ENCODE measurements at places on chromosomes 5 and 9.

DNA sequence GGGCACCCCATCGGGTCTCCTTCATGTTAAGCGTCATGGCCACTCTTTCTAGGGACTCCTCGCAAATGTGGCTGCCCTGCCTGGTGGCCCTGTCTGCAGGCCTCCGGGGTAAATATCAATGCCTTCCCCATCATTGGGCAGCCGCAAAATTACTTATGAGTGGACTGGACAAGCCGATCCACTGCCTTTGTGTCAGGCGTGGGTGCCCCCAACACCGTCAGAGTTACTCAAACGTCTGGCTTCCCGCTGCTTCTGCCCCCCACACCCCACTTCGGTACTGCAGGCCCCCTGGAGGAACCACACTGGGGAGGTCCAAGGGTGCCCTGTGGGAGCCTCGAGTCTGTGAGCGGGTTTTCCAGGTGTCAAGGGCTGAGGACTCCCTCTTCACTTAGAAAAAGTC, 3.8 kb downstream of the LHX3 start:
- no peak for DNase-seq

GRCh38 chr9:87275047-87275725, 222.5 kb upstream of the DAPK1 start:
- no peak for DNase-seq

- DNase-seq: no peak
Measured at GRCh38 chr5:127723571-127723970, 20.4 kb downstream of the CCDC192 start.

DNA sequence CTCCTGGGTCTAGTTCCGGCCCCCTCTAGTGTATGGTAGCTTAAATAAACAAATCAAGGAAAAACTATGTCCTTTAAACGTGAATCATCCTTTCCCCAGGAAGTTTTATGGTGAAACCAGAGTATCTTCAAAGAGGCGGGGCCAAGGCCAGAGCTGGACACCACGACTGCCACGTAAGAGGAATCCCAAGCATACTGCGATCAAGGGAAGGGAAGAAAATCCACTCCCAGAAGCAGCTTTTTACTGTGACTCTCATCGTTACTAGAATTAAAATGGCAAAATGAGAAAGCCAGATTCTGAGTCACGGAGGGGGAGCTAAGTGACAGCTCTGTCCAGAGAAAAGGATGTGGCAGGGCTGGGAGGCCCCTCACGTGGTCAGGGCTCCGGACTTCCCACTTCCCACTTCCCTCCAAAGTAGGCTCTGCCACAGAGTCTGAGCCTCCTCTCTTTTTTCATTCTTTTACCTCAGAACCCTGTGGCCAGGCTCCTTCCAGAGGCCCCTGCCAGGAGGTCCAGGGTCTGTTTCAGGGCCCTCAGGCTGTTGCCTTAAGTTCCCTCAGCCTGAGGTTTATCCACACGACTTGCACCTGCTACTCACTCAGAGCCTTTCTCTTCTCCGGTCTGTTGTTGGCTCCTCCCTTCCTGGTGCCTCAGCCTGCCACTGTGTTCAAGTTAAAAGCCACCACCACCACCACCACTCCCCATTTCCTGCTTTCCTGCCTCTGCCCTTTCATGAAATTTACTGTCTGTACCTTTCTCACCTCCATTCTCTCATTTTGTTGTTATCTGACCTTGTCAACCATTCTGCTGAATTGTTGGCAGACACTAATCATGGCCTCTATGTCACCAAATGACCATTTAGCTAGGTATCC, 1.4 kb upstream of the GLRX start:
- DNase-seq: no peak

DNA sequence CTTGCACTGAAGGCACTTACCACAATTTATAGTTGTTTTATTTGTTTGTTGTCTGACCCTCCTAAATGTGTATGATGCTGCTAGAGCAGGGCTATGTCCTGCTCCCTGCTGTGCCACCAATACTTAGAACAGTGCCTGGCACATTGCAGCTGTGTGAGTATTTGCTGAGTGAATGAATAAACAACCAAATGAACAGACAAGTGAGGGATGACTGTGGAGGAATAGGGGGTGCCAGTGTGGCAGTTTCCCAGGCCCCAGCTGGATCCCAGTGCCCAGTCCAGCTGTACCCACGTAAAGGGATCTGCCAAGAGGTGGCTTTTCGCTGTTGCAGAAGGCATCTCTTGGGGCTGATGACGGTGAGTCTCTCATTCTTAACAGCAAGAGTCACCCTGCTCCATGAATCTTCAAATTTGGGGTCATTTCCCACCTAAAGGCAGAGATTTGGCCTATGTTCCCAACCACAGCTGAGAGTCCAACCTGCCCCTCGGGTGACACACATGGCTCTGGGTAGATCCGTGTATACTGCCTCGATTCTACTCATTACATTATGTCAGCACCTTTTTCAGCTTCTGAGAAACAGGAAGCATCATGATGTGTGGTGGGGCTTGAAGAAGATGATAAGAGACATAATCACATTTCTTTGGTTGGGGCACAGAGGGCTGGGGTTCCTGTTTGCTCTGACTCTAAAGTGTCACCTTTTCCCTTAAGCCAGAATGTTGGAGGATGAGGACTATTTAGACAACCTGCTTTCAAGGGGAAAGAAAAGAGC, 14.3 kb downstream of the IL5 start:
- DNase-seq: no peak

GRCh38 chr9:129276486-129277230, 98.6 kb upstream of the IER5L start:
- no peak for DNase-seq

DNA sequence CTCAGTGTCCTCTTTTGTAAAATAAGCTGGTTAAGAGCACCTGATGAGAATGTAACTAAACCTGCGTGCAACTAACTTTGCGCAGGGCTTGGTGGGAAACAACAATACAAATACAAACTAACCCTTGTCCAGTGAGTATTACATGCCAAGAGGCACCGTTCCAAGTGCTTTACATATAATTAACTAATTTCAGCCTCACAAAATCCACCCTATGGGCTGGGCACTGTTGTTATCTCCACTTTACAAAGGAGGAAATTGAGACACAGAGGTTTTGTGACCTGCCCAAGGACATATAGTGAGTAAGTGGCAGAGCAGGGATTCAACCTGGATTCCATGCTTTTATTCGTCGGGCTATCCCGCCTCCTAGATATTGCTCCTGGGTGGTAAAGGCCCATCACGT, 26.2 kb upstream of the TNIP1 start:
- no peak for DNase-seq

- no peak for DNase-seq
Measured at GRCh38 chr5:32042551-32042961, 131.6 kb downstream of the GOLPH3 start.

DNA sequence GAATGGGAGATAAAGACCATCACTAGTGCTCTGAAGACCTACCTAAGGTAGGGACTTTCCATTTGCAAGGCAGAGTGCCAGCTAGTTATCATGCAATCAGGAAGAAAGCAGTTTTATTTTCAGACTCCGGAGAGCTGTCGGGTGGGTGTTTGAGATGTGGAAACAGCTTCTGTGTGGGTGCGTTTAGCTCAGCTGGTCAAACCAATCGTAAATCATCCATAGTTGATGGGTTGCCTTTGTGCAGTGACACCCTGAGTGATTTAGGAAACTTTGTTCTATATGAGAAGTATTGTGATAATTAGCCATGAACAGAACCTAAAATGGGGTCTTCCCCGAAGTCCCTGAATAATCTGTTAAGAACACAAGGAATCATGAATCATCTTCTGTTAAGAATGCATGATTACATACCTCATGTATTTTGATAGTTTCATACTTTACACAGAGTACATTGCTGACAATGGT, 284.3 kb downstream of the ARHGAP26 start:
- DNase-seq: no peak

- no peak for DNase-seq
Measured at GRCh38 chr5:82679660-82680059, 397.5 kb downstream of the TMEM167A start.

GRCh38 chr9:120841930-120842684, 615 bp downstream of the PSMD5 start:
- no peak for DNase-seq

- DNase-seq: no peak
Measured at GRCh38 chr9:109167716-109168115, 667 bp upstream of the FRRS1L start.

DNA sequence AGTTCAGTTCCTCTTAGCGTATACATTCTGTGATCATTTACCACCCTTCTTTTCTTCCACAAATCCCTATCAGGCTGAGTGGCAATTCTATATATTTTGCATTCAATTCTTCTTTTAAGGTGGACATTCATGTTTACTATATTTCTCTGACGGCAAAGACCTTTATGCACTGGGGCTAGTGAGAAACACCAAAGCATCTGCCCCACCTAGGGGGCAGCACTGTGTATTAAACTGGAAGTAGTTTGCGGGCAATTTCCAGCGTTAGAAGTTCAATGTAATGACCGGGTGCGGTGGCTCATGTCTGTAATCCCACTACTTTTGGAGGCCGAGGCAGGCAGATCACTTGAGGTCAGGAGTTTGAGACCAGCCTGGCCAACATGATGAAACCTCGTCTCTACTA, 27.9 kb upstream of the FBXL7 start:
- DNase-seq: no peak

DNA sequence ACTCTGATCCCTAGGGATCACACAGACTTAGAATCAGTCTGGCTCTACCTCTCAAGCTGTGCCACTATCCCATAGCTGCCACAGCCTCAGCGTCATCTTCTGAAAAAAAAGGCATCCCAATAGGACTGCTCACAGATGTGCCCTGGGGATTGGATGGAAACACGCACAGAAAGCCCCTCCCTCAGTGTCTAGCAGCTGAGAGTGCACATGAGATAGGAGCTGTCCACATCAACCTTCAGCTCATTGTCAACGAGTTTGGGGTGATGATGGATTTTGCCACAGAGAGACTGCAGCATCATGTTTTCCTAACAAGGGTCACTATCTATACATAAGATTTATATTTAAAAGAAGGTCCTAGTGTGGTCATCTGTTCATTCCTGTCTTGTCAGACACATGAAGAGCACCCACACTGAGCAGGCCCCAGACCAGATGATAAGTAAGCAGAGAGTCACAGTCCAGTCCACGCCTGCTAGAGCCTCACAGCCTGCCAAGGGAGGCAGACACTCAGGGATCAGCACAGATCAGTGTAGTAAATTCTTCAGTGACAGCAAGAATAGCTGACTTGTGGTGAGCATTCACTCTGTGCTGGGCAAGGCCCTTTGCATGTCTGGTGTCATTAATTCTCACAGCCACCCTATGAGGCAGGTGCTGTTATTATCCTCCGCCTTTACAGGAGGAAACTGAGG, 25.8 kb downstream of the AFAP1L1 start:
- DNase-seq: no peak

- DNase-seq: no peak
Measured at GRCh38 chr9:126461608-126462007, 135.0 kb downstream of the MVB12B start.

GRCh38 chr5:115979201-115980041, 17.1 kb downstream of the LVRN start:
- no peak for DNase-seq

GRCh38 chr9:68887232-68887631, 126.7 kb downstream of the PRKACG start:
- DNase-seq: no peak

DNA sequence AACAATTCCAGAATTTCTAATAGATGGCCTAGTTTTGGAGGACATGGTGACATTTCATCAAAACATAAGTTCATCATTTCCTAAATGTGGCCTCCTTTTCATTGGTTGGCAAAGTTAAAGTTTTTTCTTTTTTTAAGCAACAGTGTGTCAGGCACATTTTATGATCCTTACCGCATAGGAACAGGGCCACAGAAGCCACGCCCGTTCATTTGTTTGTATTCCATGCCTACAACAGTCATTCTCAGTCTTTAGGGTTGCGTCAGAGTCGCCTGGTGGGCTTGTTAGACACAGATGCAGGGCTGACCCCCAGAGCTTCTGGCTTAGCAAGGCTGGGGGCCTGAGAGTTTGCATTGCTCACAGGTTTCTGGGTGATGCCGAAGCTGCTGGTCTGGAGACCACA, 130.2 kb downstream of the HSD17B3 start:
- DNase-seq: no peak

DNA sequence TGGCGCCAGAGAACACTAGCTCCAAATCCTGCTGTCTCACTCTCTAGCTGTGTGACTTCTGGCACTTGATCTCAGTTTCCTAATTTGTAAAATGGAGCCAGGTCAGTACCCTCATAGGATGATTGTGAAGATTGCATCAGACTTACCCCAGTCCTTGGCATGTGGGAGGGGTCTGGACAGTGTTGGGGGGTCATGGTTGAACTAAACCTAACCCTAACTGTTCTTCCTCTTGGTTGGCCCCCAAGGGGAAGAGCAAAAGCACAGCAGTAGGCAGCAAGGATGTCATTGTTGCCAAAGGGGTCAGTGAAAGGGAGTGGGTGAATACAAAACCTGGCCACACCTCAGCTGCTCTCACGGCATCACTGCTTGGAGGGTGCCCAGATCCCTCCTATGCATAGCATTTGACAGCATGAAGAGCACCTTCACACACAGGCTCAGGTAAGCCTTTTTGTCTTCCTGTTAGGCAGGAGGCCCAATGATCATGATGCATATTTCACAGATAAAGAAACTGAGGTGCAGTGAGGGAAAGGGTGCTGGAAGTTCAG, 15.7 kb upstream of the CXCL14 start:
- no peak for DNase-seq

GRCh38 chr9:18317896-18318295, 156.1 kb upstream of the ADAMTSL1 start:
- DNase-seq: no peak

- peak; percentile 46 for DNase-seq
Measured at GRCh38 chr9:125407974-125408900, 146.6 kb downstream of the GAPVD1 start.

DNA sequence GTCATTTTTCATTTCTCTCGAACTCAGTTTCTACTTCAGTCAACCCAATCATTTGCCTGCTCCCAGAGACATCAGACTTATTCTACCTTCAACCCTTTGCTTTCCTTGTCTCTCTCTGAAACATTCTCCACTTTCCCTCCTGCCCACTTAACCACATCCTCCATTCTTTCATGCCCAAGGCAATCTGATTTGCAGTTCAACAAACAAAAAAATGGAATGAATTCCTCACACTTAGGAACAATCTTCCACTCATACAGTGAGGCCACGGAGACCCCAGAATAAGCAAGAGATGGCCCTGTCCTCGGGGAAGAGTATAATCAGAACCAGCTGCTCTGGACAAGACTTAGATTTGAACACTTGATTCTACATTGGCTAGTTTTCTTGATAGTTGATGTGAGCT, 180.5 kb downstream of the RFK start:
- DNase-seq: no peak

DNA sequence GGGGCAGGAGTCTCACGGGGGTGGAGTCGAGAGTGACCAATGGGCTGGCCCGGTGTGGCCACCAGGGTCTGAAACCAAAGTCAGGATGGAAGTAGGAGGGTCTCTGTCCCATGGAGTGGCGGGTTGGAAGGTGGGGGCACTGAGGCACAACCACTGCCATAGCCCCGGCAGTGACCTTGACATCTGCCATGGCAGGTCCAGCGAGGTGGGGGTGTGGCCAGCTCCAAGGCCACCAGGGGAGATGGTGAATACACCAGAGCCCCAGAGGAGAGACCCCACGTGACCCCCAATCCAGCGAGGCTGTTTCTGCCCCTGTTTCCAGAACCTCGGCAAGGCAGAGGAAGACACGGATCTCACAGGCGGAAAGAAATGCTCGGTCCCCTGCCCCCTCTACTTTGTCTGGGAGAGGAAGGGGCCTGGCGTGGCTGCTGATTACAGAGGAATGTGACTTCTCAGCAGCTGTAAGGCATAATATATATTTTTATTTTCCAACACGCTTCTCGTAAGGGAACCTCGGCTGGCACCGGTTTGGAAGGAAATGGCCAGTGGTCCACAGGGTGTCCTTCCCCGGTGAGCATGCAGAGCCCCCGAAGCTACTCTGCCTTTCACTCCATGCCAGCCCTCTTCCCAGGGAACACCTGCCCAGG, 105.7 kb upstream of the SARDH start:
- DNase-seq: no peak

GRCh38 chr9:88953381-88954029, 37.8 kb upstream of the S1PR3 start:
- no peak for DNase-seq

All from stimulated activated CD8-positive, alpha-beta memory T cell treated with anti-CD3 and anti-CD28 coated beads, Interleukin-15, amount 100 ng/mL, for 4 hours (primary cell).